ENCODE measurements at places on chromosomes 5 and 9.
A peak's percentile ranks its signal among the peaks of the same experiment; 100 is the strongest.

GRCh38 chr9:133944746-133945135, 47.4 kb downstream of the VAV2 start:
- DNase-seq, result peak; percentile 92

- no peak for DNase-seq
Observed at GRCh38 chr5:132209901-132210545, 17.6 kb downstream of the P4HA2 start.

DNA sequence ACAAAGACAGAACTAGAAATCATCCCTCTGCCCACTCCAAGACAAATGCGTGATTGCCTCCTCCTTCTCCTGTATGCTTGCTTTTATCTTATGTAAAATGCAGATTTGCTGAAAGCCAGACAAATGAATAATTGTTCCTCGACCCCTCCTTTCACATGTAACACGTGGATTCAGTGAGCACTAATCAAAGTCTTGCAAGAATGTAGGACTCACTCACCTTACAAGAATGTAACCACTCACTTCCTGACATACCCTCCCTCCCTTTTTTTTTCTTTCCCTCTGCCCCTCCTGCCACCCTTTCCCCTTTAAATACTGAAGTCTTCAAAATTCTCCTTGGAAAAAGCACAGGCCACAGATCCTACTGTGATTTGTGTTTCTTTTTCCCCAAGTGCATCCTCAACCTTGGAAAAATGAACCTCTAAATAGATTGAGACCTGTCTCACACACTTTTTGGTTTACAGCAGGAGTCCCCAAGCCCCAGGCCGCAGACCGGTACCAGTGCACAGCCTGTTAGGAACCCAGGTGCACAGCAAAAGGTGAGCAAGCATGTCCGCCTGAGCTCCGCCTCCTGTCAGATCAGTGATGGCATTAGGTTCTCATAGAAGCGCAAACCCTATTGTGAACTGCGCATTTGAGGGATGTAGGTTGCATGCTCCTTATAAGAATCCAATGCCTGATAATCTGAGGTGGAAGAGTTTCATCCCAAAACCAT, 29.4 kb upstream of the HSD17B3 start:
- DNase-seq, result peak; percentile 41

DNA sequence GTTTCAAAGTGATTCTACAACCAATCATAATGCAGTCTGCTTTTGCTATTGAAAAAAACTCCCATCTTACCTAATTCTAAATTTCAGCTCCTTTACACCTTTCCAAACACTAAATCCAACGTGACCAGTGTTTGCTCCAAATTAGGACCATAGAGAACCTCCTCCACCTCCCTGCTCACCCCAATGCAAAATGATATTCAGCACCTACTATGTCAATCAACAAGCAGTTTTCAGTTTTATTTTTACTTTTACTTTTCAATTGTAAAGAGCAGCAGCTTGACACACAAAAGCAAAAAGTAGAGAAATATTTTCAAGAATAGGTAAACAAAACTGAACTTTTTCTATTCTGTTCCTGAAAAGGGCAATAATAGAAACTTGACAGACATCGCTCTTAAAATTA, 3.4 kb downstream of the FAM13B start:
- no peak for DNase-seq

DNA sequence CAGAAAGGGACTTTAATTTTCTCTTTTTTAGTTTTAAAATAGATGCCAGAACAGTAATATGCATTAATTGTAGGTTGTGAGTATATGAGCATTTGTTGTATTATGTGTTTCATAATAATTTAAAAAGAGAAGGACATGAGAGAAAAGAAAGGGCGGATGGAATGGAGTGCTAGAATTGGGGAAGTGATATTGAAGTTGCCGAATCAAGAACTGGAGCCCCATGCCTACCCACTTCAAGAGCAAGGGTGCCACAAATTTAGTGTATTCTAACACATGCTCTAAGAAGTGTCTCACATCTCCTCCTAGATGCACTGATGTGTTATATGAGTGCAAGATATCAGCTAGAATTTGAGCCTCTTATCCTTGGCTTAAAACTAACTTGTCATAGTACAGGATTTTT, 43.6 kb upstream of the FYB1 start:
- DNase-seq, result no peak

GRCh38 chr9:119148855-119149254, 220.4 kb downstream of the BRINP1 start:
- DNase-seq, result no peak

- DNase-seq, result peak; percentile 73
Observed at GRCh38 chr9:137453643-137454081, 5.5 kb downstream of the NSMF start.

- peak; percentile 23 for DNase-seq
Observed at GRCh38 chr5:153159616-153160015, 330.9 kb upstream of the GRIA1 start.

GRCh38 chr5:18487928-18488480, 853.7 kb downstream of the TAF11L14 start:
- DNase-seq, result no peak

DNA sequence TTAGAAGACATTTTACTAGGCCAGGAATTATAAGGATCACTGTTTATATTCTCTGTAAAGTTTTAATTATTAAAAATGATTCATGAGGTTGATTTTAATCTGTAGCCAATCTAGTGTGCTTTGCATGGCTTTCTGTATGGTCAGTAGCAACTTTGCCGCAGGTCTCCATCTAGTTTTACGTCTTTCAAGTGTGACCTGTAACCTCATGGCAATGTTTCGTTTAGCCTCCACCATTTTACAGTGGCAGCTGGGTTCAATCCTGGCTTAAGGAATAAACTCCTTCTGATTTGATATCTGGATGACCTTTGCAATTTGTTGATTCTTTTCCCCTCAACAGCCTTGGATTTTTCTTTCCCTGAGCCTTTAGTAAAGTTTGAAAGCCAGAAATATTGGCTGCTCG, 434.5 kb upstream of the CDH9 start:
- no peak for DNase-seq

DNA sequence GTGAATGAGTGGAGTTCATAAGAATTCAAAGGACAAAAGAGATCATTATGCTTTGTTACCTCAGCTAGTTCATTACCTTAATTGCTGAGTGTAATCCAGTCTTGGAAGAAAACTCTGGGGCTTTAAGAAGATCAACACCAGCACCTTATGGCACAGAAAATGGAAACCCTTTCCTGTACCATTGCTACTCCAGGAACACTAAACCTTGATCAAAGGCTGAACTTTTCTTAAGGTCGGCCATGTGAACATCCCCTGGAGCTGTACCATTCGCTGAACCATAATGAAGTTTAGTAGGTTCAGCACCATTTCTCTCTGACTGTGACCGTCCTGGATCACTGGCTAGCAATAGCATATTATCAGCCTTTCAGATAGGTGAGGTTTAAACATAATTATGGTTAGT, 97.4 kb downstream of the PBX3 start:
- no peak for DNase-seq

DNA sequence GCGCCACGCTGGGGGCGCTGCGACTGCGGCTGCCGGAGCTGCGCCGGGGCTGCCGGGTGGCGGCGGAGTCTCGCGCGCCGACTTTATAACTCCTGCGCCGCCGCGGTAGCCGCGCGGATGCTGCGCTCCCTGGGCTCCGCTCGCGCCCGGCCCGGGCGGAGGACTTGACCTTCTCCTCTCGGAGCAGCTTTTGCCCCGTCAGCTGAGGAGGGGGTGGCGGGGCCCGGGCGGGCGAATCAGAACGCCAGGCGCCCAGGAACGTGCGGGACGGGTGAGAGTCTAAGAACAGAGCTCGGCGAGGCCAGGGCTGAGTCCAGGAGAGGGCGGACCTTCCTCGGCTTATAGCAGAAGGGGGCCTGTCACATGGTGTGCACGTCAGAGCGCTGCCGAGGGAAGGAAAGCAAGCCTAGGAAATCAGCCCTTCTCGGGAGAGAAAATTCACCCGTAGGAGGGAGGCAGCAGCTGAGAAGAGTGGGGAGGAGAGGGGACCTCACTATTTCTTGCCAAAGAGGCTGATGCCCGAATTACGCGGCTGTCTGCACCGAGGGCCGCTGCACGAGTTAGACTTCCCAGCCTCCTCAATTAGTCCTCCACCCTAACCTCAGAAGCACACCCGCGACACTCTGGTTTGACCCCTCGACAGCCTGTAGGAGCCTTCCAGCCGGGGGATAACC, at the start of gene FOXD1:
TSS of gene FOXD1 (minus strand) at position 315 of the 674 bp plus-strand sequence. CDS start 415 bp downstream, outside the sequence.
- DNase-seq, result peak; percentile 87

GRCh38 chr5:131021646-131022045, 143.4 kb downstream of the HINT1 start:
- no peak for DNase-seq

GRCh38 chr9:133366435-133366834, 9.4 kb downstream of the SURF4 start:
- DNase-seq, result no peak

GRCh38 chr5:89268460-89268859, 385.5 kb upstream of the MEF2C start:
- DNase-seq, result no peak

- no peak for DNase-seq
Observed at GRCh38 chr5:119276978-119277377, 78.8 kb upstream of the TNFAIP8 start.

GRCh38 chr9:3659647-3660046, 133.8 kb upstream of the RFX3 start:
- no peak for DNase-seq

GRCh38 chr5:945691-946551, 53.2 kb downstream of the TRIP13 start:
- no peak for DNase-seq

DNA sequence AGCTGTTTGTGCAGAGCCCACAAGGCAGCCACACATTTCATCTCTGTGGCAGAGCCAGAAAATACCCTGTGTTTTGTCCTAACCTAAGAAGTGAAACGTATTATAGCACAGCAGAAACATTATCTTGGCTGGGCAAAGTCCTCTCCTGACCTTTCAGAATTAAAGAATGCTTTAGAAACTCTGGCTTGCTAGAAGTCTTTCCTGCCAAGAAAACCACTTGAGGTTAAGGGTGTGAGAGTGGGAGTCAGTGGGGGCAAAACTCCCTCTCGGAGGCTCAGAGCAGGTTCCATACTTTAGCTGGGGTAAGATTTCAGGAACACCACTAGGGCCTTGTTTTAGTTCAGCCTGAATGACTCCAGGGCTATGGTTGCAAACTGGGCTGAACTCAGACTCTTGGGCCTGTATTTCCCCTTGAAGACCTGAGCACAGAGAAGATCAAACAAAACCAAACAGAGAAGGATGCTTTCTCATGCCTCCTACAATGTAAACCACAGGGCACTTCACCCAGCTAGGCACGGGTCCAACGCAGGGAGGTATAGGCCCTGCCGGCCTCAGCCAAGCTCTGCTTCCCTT, 48.0 kb downstream of the ZNF366 start:
- no peak for DNase-seq

- DNase-seq, result no peak
Observed at GRCh38 chr5:134560698-134561097, 35.2 kb downstream of the JADE2 start.

GRCh38 chr5:452978-453710, 10.2 kb downstream of the EXOC3 start:
- DNase-seq, result no peak

All from iris pigment epithelial cell (primary cell).